ENCODE measurements at places on chromosomes 3 and 15.

- no peak for DNase-seq
Measured at GRCh38 chr3:53199834-53200233, 38.8 kb downstream of the PRKCD start.

- DNase-seq, result peak; percentile 3
Measured at GRCh38 chr3:107524841-107525643, 2.3 kb downstream of the BBX start.

GRCh38 chr15:29939404-29939803, 117.1 kb upstream of the TJP1 start:
- DNase-seq, result no peak

DNA sequence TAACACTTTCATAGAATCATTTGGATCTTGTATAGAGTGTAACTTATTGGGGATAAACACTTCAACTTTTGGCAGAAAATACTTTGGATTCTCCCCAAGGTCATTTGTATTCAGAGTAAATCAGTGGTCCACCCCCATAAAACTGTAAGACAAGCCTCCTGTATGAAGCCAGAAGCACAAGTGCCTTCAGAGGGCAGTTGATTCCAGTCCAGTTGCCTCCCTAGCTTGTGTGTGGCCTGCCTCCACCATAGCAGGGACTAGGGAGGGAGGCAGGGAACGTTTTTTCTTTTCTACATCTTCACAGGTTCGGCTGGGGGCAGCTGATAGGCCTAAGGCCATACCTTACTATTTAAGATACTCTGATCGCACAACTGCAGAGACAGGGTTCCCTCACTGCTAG, 11.6 kb downstream of the GORASP1 start:
- DNase-seq, result no peak

- no peak for DNase-seq
Measured at GRCh38 chr3:129305592-129306091, 27.0 kb downstream of the HMCES start.

- no peak for DNase-seq
Measured at GRCh38 chr3:10757021-10757820, 58.8 kb upstream of the SLC6A11 start.

GRCh38 chr15:60471314-60471713, 7.6 kb downstream of the ICE2 start:
- DNase-seq, result no peak

DNA sequence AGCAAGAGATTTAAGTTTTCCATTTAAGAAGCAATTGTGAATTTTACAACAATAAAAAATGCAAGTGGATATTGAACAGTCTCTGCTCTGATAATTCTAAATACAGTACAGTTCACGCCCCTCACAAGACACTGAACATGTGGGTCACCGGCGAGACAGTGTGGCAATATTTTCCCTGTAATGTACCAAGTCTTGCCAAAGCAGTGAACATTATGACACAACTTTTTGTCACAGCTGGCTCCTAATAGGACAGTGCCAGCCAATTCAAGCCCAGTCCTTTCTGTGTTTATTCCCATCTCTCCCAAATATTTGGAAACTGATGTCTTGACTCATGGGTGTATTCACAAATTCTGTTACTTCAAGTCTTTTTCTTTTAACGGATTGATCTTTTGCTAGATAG, 62.3 kb downstream of the PPARG start:
- DNase-seq, result no peak

DNA sequence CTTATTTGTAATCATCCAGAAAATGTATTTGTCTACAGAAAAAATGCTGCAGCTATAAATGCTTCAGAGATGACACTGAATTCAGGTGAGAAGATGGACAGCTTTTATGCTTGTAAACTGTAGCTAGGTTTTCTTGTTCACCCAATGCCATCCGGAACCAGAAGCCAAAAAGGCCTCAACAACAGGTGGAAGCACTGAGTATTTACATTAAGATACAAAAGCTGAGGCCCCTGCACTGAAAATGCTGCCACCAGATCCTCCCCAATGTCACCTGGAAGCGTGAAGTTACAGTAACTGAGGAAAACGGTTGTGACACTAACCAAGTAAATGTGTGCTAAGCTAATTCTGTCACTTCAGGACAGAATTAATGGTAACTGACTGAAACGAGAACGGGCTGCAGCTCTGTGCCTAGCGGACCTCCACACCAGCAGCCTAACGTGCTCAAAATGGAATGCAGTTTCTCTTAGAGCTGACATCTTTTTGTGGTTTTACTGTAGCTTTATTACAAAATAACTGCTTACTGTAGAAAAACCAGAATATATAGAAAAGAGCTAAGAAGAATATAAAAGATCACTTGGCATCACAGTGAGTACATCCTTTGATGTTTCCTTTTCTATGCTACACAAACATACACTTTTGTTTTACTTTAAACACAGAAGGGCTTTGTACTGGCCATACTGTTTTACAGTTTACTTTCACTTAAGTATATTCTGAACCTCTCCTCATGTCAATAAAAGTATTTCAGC, 7.6 kb downstream of the CHSY1 start:
- DNase-seq, result no peak

Data from DMS79 (cell line).